Foreskin fibroblast (primary cell): ENCODE measurements at places on chromosomes 1 and 21.

DNA sequence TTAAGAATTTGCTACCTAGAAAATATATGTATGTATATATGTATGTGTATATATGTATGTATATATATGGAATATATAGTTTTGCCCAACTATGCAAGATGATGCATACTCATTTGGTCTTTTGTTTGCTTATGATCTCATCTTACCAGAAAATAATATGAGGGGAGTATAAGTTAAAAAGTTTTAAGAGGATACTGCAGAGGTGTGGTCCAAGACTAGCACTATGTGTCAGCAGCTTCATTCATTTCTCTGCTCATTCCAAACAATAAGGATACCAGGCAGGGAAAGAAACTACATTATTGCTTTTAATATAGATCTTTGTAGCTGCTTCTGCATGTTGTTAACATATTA lies 22.8 kb downstream of the RCOR3 start:
- no peak for DNase-seq

DNA sequence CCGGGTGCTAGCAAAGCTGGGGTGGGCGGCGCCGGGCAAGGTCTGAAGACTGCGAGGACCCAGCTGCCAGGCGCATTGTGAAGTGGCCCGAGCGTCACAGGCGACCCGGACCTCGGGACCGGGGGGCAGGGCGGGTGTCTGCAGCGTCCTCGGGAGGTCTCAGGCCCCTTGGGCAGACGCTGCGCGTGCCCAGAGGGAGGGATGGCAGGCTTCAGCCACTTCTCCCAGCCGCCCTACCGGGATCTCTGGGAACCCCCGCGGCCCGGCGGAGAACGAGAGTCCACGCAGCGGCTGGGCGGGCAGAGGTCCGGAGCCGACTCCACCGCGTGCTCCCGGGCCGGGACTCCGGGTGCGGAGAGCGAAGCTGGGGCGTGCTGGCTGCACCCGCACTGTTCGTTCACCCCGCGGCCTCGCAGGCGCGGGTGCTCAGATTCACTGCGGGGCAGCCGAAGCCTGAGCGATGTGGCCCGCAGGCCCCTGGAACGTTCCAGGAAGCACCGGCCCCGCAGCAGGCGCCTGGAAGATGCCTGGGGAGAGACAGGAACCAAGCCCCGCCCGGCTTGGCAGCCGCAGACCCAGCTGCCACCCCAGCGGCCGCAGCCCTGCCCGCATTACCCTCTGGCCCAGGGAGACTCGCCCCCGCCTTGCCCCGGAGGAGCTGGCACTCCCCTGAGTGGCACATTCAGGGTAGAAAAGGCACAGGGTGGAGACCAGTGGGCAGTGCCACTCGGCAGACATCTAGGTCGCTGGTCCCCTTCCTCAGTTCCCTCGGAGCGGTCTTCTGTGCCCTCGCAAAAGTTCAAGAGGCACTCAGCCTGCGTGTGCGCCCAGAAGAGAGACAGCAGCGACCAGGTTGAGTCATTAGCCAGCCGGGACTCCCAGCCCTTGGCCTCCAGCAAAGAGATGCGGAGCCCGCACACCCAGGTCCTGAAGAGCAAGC lies at the start of gene CCDC185:
TSS of gene CCDC185 (plus strand) at position 141 of the 940 bp plus-strand sequence. CDS start at position 202, 61 bp downstream.
- no peak for DNase-seq

GRCh38 chr1:245575710-245576109 lies 420.9 kb downstream of the KIF26B start:
- DNase-seq, result no peak

DNA sequence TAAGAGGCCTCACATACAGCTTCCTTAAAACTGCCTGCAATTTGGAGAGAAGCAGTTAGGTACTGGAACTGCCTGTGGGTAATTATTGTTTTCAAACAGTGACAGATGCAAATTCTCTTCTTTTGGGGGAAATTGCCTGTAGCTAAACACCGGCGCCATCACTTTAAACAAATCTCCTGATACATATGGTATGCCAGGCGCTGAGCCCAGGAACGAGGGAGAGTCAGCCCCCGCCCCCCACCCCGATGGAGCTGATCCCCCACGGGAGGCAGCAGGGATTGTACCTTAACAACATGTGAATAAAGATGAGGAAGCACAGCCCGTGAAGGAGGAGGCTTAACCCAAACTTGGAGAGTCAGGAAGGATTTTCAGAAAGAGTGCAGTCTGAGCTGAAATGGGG lies 7.1 kb downstream of the TMEM51 start:
- DNase-seq, result no peak

DNA sequence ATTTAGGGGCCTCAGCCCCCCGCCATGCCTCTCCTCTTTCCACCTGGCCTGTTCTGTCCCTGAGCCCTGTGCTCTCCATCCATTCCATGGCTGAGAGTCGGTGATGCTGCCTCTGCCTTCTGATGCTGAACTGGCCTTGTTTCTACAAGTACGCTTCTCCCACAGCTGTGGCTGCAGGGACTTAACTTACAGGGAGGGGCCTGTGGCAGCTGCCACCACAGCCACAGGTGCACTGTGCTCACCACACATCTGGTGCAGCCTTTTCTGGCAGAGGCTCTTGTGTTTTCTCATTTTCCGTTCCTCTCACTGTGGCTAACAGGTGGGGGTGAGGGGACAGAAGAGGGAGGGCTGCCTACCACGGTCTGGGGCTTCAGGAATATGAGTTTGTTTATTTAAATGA lies 4.2 kb downstream of the FMO1 start:
- no peak for DNase-seq
